ENCODE measurements at places on chromosomes 2 and 18.

DNA sequence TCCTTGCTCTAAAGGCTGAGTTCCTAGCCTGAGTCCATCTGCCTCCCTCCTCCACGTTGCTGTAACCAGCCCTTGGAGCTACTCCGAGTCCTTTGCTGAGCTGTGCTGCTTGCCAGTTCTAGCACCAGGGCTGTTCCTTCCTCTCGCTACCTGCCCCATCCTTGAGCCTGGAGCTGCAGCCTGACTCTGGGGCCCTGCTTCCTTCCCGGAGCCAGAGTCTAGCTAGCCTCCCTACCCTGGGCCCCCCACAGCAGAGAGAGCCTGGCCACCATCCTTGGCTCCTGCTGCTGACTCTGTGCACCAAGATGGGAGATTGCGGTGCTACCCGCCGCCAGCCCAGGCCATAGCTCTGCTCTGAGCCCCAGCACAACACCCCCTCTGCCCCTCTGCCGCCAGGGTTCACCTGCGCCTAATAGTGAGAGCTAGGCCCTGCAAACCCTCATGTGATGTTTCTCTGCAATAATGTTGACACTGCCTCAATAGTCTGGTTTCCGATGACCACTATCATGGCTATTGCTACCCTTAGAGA lies 135.9 kb upstream of the ASB18 start:
- no peak for DNase-seq

DNA sequence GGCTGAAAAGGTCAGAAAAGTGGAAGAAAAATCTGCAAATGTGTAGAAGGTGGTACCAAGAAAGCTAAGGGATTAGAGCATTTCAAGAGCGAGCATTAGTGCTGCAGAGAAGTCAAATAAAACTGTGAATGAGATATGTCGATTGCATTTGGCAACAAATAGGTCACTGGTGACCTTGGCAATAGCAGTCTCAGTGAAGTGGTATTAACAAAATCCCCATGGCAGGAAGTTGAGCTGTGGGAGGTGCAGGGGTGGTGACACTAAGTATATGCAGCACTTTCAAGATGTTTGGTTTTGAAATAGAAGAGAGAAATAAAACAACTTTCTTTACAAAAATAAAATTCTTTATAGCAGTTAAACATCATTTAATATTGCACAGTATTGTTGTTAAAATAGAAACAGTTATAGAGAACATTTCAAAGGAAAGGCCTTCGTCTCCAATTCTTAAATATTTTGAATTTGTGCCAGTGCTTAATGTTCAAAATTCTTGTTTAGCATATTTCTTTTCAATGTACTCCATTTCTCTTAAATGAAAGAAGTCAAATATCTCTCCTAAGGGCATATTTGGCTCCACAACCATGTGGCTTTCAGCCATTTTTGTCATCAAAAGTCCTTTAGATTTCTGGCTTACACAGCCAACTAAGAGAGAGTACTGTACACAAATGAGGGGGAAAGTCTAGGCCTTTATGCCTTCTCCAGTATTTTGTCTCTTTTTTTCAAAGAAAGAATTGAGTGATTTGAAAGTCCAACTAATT lies 443.0 kb upstream of the MMADHC start:
- no peak for DNase-seq

- no peak for DNase-seq
These were observed 72.3 kb downstream of the OTX1 start for GRCh38 chr2:63122921-63123320.

- DNase-seq, result no peak
These were observed 49.5 kb downstream of the ACTR2 start for GRCh38 chr2:65277118-65277517.

- no peak for DNase-seq
These were observed 249.4 kb downstream of the GRB14 start for GRCh38 chr2:164371916-164372315.

- DNase-seq, result peak; percentile 41
These were observed 63.3 kb upstream of the ALPP start for GRCh38 chr2:232315049-232315922.

GRCh38 chr18:34543356-34543755 lies 166.7 kb upstream of the DTNA start:
- no peak for DNase-seq

DNA sequence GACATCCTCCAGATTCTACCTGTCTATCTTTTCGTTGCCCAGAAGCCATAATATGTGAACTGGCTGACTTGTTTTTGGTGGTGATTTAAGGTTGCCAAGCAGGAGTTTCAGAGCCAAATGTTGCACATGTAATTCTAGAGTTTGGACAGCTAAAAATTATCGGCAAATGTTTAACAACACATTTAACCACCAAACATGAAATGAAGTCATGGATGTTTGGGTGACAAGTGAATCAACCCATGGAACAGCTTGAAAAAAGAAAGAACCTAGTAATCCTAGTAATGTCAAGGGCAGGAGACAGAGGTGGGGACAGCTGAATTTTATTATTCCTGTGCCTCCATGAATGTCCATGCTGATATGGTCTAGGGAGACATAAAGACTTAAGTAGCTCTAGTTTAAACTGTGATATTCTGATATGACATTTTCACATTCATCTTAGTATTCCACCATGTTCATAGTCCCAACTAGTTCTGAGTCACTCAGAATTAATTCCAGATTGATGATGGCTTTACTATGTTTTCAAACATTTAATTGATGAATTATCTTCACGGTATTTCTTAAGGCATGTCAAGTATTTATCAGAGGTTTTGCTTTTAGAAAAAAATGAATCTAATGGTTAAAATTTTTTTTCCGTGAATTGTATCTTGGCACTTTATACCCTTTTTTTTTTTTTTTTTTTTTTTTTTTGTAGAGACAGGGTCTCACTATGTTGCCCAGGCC lies 101.7 kb downstream of the SOCS6 start:
- no peak for DNase-seq

- no peak for DNase-seq
These were observed 263.7 kb downstream of the DOK6 start for GRCh38 chr18:69664399-69664798.

- no peak for DNase-seq
These were observed 343.4 kb upstream of the GYPC start for GRCh38 chr2:126312579-126312978.

DNA sequence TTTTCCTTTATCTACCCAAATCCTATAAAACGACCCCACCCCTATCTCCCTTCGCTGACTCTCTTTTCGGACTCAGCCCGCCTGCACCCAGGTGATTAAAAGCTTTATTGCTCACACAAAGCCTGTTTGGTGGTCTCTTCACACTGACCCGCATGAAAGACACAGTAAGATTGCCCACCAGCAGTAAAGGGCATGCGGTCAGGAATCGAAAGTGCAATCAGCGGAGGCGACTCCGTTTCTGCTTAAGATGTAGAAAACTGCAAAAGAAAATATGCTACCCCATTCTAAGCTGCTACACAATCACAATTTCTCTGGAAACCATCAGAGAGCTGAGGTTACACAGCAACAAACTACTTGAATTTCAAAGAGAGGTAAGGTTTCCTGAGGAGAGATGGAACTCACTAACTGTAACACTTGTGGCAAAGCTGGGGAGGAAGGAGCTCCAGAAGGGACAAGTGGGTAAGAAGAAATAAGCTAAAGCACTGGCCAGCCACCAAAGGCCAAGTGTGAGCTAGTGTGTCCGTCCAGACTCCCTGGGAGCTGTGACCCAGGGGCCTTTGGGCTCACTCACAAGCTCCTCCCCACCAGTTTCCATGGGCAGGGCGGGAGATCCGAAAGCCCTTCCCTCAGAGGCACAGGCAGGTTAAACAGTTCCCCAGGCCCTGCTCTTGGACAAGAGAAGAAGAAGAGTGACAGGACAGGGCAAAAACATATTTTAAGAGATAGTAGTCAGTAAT lies 72.8 kb upstream of the TGFA start:
- DNase-seq, result no peak

GRCh38 chr2:43194121-43194869 lies 32.1 kb downstream of the ZFP36L2 start:
- DNase-seq, result no peak

DNA sequence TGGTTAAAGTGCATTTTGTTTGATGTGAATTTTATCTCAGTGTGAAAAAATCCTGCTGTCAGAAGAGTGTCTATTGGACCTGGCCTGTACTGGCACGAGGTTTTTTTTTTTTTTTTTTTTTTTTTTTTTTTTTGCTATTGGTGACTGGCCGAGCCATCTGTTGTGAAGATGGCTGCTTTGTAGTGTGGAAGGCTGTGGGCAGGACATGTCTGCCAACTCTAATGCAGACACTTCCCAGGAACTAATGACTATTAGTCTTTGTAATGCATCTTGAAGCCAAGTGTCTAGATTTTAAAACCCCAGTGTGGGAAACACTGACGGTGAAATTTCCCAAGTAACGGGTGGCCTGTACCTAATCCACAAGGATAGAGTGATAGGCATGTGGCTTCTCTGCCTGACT lies 34.3 kb downstream of the ZAP70 start:
- DNase-seq, result no peak

DNA sequence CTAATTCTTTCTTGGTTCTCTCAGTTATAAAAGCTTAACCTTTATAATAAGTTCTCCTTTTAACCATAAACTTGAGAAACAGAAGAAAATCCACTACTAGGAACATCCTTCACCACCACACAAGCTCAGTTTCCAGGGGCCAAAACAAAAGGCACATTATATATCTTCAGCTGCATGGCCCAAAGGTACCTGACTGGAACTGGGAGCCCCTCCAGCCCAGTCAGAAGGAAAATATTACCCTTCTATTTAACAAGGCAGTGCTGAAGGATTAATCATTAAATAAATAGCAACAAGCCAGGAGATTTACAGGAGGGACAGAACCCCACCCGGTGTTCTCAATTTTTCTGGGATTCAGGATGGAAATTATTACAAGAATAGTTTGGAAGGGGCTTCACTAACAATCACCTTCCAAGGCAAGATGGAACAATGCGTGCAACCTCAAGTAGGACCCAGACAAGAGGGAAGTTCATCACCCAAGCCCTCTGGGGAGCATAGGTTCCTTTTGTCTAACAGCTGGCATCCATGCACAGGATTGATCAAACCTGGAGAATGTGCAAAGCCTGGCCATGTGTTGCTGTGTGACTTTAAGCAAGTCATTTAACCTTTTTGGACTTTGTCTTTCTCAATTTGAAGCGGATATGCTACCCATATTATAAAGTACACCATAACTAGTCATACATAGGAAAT lies 159.6 kb upstream of the SETBP1 start:
- no peak for DNase-seq

DNA sequence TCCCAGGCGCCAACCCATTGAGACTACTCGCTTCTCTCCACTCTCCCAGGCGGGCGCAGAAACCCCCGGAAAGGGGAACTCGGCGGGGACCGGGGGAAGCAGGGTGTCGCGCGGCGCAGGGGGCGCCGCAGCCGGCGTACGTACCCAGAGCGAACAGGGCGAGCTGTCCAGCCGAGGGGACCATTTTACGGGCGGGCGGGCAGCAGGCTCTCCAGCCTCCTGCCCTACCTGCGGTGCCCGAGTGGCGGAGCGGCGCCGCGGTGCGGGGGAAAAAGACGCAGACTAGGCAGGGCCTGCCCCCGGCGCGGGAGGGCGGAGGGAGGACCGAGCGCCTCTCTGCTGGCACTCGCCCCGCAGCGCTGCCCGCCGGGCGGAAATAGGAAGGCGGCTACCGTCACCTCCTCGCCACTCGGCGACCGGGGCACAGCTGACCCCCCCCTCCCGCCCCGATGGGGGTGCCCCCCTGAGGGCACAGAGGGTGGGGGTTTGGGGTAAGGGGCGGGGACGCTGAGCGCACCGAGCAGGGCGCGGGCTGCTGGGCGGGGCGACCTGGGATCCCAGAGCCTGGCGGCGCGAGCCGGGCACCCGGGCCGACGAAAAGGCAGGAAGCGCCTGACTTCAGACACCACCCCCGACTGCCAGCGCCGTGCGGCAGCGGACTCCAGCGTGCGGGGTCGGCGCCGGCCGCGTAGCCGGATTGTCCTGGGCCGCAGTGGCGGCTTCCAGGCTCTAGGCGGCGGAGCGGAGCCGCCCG lies at the start of gene TGFA:
TGFA (minus strand) TSS at position 243 of the 754 bp plus-strand sequence; CDS start at position 184, 59 bp downstream.
- DNase-seq, result peak; percentile 56

- no peak for DNase-seq
These were observed 68.1 kb upstream of the TCF7L1 start for GRCh38 chr2:85064927-85065577.

DNA sequence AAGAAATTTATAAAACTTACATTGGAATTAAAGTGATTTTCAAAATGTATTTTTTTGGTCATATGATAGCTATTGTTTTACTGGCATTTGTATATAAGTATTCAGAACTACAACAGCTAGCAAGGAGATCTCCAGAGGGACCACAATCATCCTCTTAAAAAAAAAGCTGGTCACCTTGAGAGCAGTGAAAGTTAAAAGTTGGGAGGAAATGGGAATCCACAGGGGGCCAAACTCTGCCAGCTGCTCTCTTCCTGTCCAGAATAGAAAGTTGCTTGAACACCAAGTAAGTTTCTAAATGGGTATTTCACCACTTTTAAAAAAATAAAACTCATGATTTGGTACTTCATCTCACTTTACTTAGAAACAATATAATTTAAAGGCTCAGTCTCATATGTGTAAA lies 1025.1 kb downstream of the LRP1B start:
- no peak for DNase-seq

GRCh38 chr2:197908990-197909776 lies 104.8 kb downstream of the PLCL1 start:
- DNase-seq, result no peak

DNA sequence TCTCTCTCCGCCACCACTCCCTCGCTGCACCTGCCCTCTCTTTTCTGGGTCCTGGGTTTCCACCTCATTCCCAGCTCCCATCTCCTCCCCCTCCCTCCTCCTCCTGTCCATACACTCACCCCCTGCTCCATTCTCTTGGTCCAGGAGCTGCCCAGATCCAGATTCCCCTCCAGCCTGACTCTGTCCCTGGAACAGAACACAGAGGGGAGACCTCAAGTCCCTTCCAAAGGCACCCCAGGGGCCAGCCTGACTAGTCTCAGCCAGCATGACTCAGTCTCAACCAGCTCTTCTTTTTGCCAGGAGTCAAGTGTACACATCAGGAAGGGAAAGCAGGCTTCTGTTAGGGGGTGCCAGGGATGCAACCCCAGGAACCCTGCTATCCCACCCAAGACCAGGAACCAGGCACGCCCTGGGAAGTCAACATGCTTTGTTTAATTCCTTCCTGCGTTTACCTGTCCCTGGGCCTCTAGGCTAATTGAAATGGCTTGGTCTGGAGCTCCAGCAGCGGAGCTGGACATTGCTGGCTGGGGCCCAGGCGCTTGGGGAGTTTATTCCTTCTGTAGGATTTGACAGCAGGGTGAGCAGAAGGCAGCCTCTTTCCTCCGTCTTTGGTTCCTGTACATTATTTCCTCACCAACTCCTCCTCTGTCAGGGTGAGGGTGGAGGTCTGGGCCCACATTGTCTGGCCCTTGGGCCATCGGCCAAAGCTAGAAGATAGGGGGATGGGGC lies 28.4 kb upstream of the SELENOI start:
- DNase-seq, result no peak

- no peak for DNase-seq
These were observed 219.9 kb downstream of the PIK3C3 start for GRCh38 chr18:42174909-42175308.

- peak; percentile 52 for DNase-seq
These were observed 207.9 kb downstream of the ARL4C start for GRCh38 chr2:234288974-234289455.
